Colonic mucosa (tissue), 4 donors: ENCODE measurements at places on chromosomes 4 and X. TPM values are rescaled to one million over a fixed set of nuclear protein-coding genes. Genes with fewer than 3 reads are reported as not detected.

DNA sequence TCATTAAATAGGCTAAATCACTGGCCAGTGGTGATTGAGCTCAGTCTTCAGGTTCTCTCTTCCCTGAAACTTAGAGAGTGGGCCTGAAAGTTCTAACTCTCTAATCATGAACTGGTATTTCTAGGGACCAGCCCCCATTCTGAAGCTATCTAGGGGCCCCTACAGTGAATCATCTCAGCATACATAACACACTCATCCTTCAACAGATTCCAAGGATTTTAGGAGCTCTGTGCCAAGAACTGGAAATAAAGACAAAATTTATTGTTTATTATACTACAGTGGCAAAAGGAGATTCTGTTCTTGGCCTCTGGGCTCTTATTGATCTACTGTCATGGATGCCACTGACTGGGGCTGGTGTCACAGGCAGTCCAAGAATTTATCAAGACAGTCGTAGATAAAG lies 263.8 kb upstream of the IGFBP7 start:
- no peak overlapping the region for H3K27ac ChIP-seq
- H3K36me3 ChIP-seq = no peaks in the 10 kb centered on the region
- H3K27me3 ChIP-seq = no peaks in the 10 kb centered on the region
- DNase-seq = no peak
- H3K4me1 ChIP-seq = no peaks in the 10 kb centered on the region
- H3K4me3 ChIP-seq = no peak overlapping the region

DNA sequence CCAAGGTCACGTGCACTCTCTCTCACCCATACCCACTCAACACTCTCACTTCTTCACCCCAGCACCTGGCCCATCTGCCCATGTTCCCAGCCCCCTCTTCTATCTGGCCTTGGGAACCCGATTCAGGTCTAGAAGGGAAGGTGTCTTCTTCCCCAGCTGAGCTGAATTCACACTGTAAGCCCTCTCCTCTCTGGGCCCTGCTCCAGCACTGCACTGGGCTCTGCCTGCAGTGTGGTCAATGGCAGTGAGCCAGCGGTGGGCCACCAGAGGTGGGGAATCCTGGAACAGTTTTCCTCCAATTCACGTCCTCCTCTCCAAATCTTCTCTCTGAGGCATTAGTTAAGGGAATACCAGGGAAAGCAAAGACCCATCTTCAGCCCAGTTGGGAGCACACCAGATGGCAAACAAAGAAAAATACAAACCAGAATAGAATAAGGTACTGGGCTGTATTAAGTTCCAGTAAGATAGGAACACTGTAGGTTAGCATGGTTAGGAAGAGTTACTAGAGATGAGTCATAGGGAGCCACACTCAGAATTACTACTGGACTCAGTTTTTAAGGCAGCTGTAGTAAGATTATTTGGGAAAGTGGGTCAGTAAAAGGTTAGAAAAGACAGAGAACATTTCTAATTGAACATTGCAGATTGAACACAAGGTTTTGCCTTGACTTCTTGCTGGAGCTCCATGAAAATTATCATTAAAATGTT lies 5.0 kb downstream of the AWAT2 start:
- H3K4me3 ChIP-seq = no peak overlapping the region
- no peak for DNase-seq
- H3K4me1 ChIP-seq = no peaks in the 10 kb centered on the region
- H3K27ac ChIP-seq = no peak overlapping the region
- H3K36me3 ChIP-seq = no peaks in the 10 kb centered on the region
- no peaks in the 10 kb centered on the region for H3K27me3 ChIP-seq

DNA sequence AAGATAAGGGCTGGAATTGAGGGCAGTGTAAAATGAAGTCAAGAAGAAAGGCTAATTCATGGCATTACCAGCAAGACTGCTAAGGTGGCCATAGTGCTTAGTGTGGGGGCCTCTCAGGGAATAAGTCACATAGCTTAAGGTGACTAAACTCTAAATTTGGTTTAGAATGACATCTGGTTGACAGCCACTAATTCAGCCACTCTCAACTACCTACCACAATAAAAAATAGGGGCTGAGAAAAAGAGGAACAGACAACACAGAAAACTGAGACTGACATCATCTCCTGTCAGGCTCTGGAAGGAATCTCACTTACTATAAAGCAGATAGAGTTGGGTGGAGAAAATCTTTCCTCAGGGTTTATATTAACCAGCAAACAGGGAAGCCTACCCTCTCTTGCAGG lies 96.9 kb downstream of the CHRDL1 start:
- H3K4me3 ChIP-seq = no peak overlapping the region
- no peaks in the 10 kb centered on the region for H3K36me3 ChIP-seq
- DNase-seq = no peak
- H3K4me1 ChIP-seq = no peaks in the 10 kb centered on the region

- peak overlapping the region; percentile 86 for H3K27ac ChIP-seq
- no peaks in the 10 kb centered on the region for H3K4me1 ChIP-seq
- no peaks in the 10 kb centered on the region for H3K36me3 ChIP-seq
- no peaks in the 10 kb centered on the region for H3K27me3 ChIP-seq
- DNase-seq = no peak
Observed at GRCh38 chr4:54587107-54587891, 70.5 kb upstream of the KIT start.

DNA sequence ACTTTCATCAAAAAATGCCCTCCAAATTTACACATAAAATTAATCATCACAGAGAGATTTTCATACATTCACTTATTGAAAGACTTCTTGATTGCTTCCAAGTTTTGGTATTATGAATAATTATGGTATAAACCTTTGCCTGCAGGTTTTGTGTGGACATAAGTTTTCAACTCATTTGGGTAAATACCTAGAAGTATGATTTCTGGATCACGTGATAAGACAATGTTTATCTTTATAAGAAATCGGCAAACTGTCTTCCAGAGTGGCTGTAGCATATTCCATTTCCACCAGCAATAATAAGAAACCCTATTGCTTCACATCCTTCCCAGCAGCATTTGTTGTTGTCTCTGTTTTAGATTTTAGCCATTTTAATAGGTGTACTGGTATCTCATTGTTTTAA lies 1507.0 kb upstream of the IGFBP7 start:
- no peak overlapping the region for H3K27ac ChIP-seq
- H3K27me3 ChIP-seq = no peaks in the 10 kb centered on the region
- H3K4me3 ChIP-seq = no peak overlapping the region
- H3K36me3 ChIP-seq = no peaks in the 10 kb centered on the region
- no peak for DNase-seq

- peaks cover 5% of the 10 kb centered on the region for H3K4me1 ChIP-seq
- peak overlapping the region; percentile 32 for H3K4me3 ChIP-seq
- peak; percentile 22 for DNase-seq
- H3K27me3 ChIP-seq = peaks cover 53% of the 10 kb centered on the region
- no peaks in the 10 kb centered on the region for H3K36me3 ChIP-seq
- H3K27ac ChIP-seq = peak overlapping the region; percentile 62
Observed at GRCh38 chr4:30721185-30722091, 1.3 kb downstream of the PCDH7 start.

DNA sequence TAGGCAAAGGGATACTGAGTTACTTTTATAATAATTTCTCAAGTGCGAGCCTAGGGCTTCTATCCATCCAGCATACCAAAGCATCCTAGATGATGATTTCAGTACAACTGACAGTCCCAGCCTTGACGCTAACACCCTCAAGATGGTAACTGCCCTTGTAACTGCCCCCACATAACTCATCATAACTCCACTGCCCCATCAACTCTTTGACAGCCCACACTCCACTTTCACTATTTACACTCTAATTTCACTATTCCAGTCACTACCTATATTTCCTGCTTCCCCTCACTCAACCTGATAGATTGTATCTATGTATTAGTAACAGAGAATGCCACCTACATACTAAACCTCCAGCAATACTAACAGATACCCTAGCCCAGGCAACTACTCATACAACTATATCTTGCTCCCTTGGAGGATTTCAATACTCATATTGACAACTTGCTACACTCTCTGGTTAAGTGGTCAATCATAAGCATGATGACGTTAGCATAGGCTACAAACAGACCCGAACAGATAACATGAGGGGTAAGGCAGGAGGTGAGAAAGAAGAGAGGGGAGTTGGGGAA lies 65.0 kb downstream of the HUWE1 start:
- no peak overlapping the region for H3K27ac ChIP-seq
- H3K4me3 ChIP-seq = no peak overlapping the region
- H3K4me1 ChIP-seq = no peaks in the 10 kb centered on the region
- peaks cover 4% of the 10 kb centered on the region for H3K36me3 ChIP-seq
- DNase-seq = no peak

DNA sequence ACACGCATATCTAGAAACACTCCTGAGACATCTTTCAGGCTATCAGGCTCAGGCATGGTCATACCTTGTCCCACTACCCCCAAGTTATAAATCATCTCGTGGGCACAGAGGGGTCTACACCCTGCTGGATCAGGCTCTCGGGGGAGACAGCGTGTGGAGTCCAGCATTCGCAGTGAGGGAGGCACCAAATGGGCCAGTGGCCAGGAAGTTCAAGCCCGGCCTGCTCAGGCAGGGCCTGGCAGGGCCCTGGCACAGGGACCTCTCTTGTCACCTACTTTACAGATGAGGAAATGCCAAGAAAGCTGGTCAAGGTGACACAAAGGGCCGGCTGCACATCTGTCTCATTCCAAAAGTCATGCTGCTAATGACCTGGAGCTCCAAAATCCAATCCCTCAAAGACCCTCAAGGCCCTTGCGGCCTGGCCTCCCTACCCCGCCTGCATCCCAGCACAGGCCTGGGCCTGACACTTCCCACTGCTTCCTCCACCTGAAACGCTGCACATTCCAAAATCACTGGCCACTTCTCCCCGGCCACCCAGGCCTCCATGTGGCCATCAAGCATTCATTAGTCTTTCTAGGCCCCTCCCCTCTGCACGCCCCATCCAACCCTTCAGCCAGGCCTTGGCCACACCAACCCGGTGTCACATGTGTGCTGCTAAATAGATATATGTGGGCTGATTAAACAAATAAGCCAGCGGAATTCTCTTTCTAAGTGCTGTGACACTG lies 35.6 kb downstream of the ACOX3 start:
- H3K4me1 ChIP-seq = no peaks in the 10 kb centered on the region
- no peak overlapping the region for H3K27ac ChIP-seq
- no peaks in the 10 kb centered on the region for H3K27me3 ChIP-seq
- H3K4me3 ChIP-seq = no peak overlapping the region

- no peak overlapping the region for H3K4me3 ChIP-seq
- no peak overlapping the region for H3K27ac ChIP-seq
- H3K27me3 ChIP-seq = no peaks in the 10 kb centered on the region
- H3K36me3 ChIP-seq = no peaks in the 10 kb centered on the region
Observed at GRCh38 chr4:31083456-31083855, 363.3 kb downstream of the PCDH7 start.

DNA sequence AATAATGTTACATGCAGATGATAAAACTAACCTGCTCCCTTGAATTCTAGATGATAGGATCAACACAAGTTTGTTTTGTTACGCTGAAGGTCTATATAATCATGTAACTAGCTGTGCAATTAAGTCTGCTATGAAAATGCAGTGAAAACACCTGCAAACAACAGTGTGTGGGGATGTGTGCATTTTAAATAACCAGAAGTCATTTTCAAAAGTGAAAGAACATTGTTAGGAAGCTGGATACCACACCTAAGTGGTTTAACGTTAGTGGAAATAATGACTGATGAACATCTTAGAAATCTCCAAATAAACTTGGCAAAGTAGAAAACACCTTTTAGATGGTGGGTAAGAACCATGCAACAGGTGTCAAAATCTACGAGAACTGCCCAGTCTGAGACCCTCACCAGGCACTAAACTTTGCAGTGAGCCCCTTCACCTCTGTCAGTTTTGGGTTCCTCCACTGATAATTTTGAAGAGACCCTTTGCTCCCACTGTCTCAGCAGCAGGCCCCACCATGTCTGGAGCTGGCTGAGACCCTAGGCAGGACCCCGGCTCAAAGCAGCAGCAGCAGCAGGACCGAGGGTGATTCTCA lies 36.6 kb downstream of the CHST7 start:
- H3K27ac ChIP-seq = no peak overlapping the region
- H3K36me3 ChIP-seq = no peaks in the 10 kb centered on the region
- H3K27me3 ChIP-seq = no peaks in the 10 kb centered on the region
- no peaks in the 10 kb centered on the region for H3K4me1 ChIP-seq

- H3K4me1 ChIP-seq = no peaks in the 10 kb centered on the region
- H3K36me3 ChIP-seq = no peaks in the 10 kb centered on the region
- no peak for DNase-seq
- no peak overlapping the region for H3K27ac ChIP-seq
Observed at GRCh38 chr4:77342170-77342810, 185.3 kb downstream of the CCNG2 start.

DNA sequence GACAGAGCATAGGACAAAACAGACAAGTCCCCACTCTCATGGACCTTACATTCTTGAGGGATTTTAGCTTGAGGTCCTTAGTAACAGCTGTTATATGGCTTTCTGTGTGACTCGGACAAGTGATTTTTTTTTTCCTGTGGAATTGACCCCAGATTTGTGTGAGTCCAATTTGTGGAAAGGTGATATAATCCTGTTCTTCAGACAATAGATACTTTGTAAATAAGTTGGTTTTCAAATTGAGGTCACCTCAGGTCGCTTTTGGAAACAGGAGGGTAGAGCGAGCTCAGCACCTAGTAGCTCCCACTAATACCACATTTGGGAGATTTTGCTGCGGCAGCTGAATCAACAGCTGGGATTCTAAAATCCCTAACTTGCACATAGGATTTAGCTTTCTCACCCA lies 1008.8 kb downstream of the ADGRL3 start:
- no peak overlapping the region for H3K27ac ChIP-seq
- H3K4me3 ChIP-seq = no peak overlapping the region
- no peaks in the 10 kb centered on the region for H3K36me3 ChIP-seq
- no peak for DNase-seq

DNA sequence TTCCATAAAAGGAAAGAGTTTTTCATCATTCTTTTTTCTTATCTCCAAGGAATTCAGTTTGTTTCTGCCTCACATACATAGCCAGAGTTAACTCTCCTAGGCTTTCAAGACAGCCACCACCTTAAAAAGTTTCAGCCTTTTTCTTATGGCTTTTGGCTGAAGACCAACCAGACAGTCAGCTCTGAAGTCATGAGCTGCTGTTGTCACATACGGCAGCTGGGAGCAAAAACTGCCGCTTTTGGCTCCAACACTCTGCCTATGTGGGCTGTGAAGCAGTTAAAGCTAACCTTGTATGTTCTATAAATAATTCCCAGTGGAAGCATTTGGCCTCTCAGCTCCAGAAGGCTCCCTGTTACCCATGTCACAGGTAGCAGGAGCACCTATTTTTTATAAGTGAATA lies 104.1 kb downstream of the KLHL4 start:
- no peaks in the 10 kb centered on the region for H3K27me3 ChIP-seq
- no peak overlapping the region for H3K27ac ChIP-seq
- no peak overlapping the region for H3K4me3 ChIP-seq
- no peaks in the 10 kb centered on the region for H3K36me3 ChIP-seq

DNA sequence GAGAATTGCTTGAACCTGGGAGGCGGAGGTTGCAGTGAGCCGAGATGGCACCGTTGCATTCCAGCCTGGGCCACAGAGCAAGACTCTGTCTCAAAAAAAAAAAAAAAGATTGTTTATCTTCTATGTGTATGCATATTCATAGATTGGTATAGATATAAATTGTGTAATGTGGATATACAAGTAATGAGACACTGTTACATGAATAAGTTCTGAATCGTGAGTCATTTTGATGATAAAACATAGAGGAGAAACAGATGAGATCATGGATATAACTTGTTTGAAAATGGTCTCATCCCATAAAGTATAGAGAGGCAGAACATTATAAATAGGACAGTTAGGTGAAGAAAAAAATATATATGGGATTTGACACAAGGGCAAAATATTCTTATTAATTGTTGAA lies 628.0 kb downstream of the IL1RAPL1 start:
- no peak overlapping the region for H3K27ac ChIP-seq
- no peaks in the 10 kb centered on the region for H3K27me3 ChIP-seq
- DNase-seq = no peak
- H3K4me3 ChIP-seq = no peak overlapping the region

Gene S100G
- total RNA-seq = not detected

Gene S100P
- 137 TPM for total RNA-seq

Gene RPL39
- total RNA-seq = 1,267 TPM

Gene XAGE2
- total RNA-seq = not detected

Gene GPR143
- total RNA-seq = 0.62 TPM

Gene SASH3
- total RNA-seq = 4.5 TPM

Gene FAM47E
- 4.8 TPM for total RNA-seq
